GDM1 (cell line): ENCODE measurements at places on chromosomes 2 and 18.

GRCh38 chr2:97951155-97951680 is 44.5 kb downstream of the TMEM131 start:
- DNase-seq = no peak

- DNase-seq = no peak
These were observed 385.6 kb upstream of the ID2 start for GRCh38 chr2:8296306-8296705.

GRCh38 chr2:228838819-228839218 is 432.3 kb downstream of the PID1 start:
- no peak for DNase-seq

DNA sequence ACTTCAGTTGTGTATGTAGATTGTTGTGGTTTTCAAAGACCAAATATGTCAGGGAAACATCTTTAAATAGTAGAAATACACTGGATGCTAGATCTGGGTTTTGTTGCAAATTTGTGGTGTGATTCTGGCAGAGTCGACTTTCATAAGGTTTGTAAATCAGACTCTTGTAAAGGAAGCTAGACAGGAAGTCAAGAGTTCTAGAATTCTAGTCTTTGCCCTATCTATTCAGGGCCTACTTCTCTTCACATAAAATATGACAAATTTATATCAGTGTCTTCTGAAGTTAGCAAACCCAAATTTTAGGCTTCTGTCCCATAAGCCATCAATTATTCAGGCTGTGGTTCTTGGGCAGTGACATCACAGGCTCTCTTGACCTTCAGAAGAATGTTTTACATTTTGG is 1579.2 kb upstream of the PIK3C3 start:
- no peak for DNase-seq

GRCh38 chr2:61585383-61585782 is 47.2 kb upstream of the XPO1 start:
- no peak for DNase-seq

DNA sequence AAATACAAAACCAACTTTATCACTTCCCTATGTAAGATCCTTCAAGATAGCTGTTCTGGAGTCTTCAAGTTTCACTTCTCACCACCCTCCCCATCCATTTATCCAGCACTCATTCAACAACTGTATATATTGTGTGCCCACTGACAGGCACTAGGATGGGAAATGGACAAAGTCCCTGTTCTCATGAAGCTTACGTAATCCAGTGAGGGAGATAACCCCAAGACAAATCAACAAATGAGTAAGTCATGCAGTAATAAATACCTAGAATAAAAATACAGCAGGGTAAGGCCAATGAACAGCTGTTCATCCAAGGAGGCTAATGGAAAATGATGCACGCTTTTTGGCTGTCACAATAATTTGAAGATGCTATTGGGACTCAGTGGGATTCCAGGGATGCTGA is 133.8 kb downstream of the MEMO1 start:
- no peak for DNase-seq

DNA sequence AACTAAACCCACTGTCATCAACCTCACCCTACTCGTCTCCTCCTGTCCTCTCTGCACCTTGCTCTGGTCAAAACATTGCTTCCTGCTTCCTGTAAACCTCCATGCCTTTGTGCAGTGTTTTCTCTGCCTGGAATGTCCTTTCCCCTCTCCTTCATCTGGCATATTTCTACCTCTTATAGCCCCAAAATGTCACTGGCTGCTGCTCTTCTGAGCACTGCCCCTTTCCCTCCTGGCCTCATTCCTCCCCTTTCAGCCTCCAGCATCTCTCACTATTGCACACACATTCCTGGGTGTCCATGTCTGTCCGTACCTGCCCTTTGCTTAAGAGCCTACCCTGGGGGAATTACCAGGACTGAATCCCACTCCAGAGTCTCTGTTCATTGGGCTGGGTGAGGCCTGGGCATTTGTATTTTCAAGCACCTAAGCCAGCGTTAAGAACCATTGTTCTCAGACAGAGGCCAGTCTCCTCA is 84.9 kb downstream of the MOGAT1 start:
- no peak for DNase-seq

DNA sequence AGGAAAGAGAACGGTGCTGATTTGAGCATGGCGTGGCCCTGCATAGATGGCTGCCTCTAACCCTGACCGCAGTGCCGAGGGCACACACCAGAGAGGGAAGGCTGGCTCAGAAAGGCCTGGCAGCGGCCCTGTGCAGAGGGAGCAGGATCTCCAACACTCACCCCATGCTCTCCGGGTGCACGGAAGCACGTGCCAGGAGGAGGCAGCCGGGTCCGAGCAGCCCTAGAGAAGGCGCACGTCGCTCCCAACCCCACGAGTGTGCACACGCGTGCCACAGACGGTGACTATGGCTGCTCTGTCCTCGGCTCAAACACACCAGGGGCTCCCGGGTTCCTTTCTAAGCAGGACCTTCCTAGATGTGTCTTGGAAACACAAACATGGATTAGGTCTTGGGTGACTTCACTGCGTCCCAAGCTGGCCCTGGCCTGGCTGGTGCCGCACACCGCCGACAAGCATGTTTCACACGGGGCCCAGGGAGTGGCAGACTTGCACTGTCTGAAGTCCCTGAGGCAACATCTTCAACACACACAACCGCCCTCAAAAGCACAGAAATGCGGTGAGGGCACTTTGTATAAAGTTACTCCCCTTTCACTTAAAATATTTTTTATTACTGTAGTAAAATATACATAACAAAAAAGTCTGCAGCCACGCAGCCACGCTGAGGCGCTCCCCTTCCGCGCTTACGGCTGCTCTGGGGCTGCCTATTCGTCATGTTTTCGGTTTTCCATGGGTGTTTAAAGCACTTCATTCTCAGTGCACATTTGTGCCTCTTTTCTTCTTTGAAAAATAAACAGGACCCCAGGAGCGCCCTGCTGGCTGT is 110.0 kb downstream of the ZNF516 start:
- DNase-seq = no peak

DNA sequence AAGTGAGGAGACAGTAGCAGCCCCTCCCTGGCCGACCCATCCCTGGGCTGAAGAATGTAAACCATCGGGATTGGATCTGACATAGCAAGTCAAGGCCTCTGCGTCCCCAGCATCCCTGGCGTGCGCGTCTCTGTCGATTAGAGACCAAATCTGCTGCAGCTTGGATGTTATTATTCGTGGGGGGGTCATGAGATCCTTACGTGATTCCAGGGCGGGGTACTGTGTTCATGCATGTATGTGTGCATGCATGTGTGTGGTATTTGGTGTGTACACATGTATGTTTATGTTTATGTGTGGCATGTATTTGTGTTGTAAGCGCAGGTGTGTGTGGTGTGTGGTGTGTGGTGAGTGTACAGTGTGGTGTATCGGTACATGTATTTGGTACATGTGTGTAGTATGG is 741.8 kb upstream of the SALL3 start:
- DNase-seq = no peak
